ENCODE measurements at places on chromosomes 5 and 9.
A peak's percentile ranks its signal among the peaks of the same experiment; 100 is the strongest.

DNA sequence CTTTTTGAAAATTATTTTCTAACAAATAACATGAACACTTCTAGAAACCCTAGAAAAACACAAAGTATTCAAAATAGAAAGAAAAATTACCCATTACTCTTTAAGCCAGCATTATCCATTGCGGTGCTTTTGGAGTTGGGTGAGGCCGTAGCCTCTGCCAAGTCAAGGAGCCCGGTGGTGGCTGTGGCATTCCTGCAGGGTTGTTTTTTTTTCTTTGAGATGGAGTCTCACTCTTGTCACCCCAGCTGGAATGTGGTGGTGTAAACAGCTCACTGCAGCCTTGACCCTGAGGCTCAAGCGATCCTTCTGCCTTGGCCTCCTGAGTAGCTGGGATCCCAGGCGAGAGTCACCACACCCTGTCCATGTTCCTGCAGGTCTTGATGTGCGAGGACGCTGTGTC, 8.2 kb upstream of the AHRR start:
- DNase-seq: no peak

DNA sequence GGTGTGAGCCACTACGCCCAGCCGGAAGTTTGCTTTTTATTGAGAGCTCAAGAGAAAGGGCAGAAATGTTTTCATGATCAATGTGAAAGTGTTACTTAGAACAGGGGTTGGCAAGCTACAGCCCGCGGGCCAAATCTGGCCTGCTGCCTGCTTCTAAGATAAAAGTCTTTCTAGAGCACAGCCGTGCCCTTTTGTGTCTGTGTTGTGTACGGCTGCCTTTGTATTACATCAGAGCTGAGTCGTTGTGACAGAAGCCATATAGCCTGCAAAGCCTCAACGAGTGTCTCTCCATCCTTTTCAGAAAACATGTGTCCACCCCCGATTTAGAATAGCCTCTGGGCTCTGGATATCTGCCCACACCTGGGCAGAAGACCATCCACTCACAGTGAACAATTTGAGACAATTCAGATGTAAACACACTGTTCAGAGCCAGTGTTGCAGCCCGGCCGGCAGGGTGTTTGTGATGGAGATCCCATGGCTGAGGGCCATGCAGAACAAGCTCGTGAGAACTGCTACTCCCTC, 28.8 kb downstream of the AK8 start:
- DNase-seq: no peak

GRCh38 chr5:169873642-169874041, 106.7 kb downstream of the INSYN2B start:
- no peak for DNase-seq

- no peak for DNase-seq
Observed at GRCh38 chr9:111250875-111251842, 78.9 kb downstream of the OR2K2 start.

- DNase-seq: no peak
Observed at GRCh38 chr5:58710871-58711270, 128.0 kb downstream of the RAB3C start.

- DNase-seq: peak; percentile 39
Observed at GRCh38 chr9:110427497-110428104, 89.9 kb upstream of the TXNDC8 start.

GRCh38 chr5:59025734-59026133, 442.9 kb downstream of the RAB3C start:
- no peak for DNase-seq

GRCh38 chr9:23672151-23672550, 153.9 kb downstream of the ELAVL2 start:
- no peak for DNase-seq

GRCh38 chr9:37700131-37700530, 49.4 kb downstream of the FRMPD1 start:
- no peak for DNase-seq

Data from left hindlimb (tissue), 1 donor.